ENCODE measurements at places on chromosomes 2 and 18.

DNA sequence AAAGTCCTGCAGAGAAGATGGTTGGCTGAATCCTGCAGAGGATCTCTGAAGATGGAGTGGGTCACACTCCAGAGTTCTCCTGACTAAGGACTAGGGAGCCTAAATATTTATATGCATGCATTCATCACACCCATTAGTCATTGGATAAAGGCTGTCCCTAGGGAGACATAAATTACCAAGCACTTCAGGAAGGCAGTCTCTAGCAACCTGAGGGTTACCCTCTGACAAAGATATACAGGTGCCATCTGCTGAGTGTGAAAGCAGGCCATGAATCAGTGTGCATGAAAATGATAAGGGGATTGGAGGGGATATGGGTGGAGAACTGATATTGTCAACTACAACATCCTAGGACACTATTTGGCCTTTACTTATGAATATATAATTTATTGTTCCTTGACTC lies 294.8 kb upstream of the DDX18 start:
- no peak for DNase-seq

DNA sequence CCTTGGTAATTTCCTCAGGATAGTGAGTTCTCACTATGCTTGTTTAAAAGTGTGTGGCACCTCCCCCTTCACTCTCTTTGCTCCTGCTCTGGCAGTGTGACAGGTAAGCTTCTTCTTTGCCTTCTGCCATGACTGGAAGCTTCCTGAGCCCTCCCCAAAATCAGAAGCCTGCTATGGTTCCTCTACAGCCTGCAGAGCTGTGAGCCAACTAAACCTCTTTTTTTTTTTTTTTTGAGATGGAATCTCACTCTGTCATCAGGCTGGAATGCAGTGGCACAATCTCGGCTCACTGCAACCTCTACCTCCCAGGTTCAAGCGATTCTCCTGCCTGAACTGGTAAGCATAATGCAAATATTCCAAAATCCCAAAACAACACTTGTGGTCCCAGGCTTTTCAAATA lies 80.0 kb downstream of the SOWAHC start:
- peak; percentile 27 for DNase-seq

DNA sequence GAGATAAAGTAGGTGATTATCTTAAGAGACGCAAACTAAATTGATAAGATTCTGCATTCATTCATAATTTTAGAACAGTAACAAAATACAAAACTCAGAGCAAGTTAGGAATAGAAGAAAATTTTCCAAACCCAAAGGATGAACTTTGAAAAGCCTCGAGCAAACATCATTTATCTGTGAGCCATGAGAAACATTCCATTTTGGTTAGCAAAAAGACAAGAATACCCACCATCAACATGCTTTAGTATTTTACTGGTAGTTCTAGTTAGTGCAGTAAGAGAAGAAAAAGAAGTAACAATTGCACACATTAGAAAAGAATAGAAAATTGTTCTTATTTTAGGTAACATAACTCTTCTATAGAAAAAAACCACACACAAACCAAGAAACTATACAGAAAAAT lies 291.3 kb upstream of the TCF4 start:
- no peak for DNase-seq

DNA sequence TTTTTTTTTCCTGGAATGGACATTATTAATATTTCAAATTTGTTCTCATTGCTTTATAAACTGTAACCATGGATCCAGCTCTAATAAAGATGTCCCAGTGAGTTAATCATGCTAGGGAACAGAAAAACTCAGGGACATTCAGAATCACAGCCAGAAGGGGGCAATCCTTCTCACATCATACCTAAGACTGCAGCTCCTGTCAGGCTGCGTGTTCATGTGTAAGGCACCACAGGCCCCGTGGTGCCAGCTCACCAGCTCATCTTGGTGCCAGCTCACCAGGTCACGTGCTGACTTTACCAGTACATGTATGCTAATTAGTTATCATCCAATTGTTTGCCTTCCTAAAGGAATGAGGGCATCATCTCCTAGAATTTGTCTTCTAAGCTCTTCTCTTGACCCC lies 84.7 kb upstream of the NEDD4L start:
- DNase-seq: peak; percentile 42

- DNase-seq: peak; percentile 36
Observed at GRCh38 chr18:36376361-36376760, 78.8 kb downstream of the FHOD3 start.

DNA sequence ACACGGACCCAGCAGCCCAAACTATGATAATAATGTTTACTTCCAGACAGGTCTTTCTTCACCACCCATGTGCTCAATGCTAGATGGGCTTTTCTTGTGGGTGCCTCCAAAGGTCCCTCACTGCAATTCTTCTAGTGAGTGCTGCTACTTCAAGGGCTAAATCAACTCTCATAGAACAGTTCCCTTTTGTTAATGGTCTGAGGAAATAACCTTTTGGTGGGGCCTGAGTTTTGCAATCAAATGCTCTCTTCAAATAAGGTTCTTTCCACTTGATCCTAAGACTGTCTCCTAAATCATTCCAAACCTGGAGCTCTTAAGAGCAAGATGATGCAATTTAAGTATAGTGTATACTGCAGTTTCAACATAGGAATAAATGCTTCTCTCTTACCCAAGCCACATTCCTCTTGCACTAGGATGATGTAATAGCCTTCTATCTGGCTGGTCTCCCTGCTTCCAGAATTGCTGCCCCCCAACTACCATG lies 6.0 kb downstream of the NEMP2 start:
- peak; percentile 70 for DNase-seq

- no peak for DNase-seq
Observed at GRCh38 chr2:220281771-220282170, 654.3 kb downstream of the SLC4A3 start.

DNA sequence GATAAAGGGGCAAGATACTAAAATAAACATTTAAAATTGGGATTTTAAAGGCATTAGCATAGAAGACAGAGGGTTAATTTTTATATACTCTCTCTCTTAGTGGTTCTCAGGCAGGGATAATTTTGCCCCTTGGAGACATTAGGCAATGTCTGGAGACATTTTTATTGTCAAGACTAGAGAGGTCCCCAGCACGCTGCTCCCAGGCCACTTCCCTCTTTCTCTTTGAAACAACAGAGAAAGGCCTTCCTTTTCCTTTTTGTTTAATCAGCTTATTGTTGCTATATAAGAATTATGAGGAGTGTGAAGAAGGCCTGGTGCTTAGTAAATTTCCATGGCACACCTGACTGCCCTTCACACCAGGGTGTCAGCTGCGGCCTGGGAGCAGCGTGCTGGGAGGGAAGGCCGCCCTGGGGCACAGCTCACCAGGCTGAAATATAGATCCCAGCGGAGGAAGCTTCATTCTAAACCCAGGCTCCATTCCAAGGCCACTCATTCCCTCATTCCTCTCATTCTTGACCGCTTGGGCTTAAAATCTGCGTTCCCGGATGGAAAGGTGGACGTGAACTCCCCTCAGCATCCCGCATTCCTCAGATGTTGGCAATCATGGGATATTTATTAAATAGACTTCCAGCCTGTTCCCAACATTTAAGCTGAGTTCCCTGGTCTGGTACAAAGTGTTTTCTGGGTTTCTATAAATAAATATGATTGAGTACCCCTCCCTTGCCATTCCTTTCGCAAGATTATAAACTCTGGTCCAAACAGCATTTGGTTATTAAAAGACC lies 22.5 kb downstream of the SLC14A2 start:
- DNase-seq: no peak

DNA sequence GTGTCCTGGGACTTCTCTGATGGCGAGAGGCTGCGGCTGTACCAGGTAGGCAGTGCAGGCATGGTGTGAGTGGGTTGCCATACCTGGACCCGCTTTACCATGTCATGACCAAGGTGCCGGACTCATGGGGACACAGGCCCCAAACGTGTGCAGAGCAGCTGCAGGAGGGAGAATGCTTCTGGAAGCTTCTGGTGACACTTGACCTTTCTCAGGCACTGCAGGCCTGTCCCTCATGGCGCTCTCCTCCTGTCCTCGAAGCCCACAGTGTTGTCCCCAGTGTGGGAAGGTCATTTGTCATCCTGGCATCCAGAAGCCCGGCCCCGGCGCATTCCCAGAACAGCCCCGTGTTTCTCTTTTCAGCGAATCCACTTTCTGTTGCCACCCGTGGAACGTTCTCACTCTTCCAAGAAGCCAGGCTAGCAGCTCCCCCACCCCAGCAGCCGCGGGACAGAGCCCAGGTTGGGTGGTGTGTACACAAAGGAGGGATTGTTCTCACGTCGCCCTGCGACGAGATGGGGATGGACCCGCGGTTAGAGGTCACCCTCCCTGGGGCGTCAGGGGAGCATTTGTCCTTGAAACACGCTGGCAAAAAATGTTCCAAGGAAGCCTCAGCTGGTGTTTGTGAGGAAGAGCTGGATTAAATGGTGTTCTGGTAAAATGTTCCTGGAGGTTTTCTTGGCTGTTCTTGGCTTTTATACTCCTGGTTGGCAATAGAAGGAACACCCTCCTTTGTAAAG lies 43.7 kb downstream of the SH3BP4 start:
- no peak for DNase-seq
